NK-92 treated with Interleukin-12 subunit alpha and Interleukin-12 subunit beta, amount 100 ng/mL, for 24 hours (cell line): ENCODE measurements at places on chromosomes 6 and 20.

GRCh38 chr6:134882426-134883038 is 67.4 kb downstream of the ALDH8A1 start:
- DNase-seq, result peak; percentile 5

DNA sequence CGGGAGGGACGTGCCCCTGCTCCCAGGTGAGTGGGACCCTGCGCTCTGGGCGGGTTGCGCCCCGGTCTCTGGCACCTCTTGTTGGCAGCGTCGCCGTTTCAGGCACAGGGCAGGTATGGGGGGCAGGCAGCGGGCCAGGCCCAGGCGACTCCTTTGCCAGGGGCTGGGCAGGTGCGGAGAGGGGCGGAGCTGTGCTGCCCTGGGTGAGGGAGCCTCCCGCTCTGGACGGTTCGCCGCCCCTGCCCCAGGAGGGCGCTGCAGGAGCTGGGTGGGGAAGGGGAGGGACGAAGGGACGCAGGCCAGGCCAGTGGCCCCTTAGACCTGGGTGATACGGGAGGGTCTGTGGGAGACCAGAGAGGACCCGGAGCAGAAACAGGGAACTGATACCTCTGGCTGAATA is 663.9 kb upstream of the DEFB115 start:
- DNase-seq, result no peak

GRCh38 chr20:37446286-37447032 is 74.6 kb upstream of the NNAT start:
- no peak for DNase-seq

DNA sequence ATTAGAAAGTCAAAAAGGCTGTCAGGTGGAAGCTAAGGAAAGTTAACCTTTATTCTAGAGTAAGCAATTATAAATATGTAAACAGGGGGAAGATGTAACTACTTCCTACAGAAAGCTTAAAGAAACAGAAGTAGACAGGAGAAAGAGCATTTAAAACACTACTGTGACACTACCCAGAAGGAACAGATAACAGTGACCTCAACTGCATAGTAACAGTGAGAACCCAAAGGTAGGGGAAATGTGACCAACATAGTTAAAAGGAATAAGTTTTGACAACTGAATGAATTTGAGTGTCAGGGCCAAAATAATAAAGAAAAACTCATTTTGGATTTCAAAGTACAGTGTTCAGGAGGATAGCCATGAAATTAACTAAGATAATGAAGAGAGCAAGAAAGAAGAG is 43.5 kb downstream of the IBTK start:
- DNase-seq, result no peak

DNA sequence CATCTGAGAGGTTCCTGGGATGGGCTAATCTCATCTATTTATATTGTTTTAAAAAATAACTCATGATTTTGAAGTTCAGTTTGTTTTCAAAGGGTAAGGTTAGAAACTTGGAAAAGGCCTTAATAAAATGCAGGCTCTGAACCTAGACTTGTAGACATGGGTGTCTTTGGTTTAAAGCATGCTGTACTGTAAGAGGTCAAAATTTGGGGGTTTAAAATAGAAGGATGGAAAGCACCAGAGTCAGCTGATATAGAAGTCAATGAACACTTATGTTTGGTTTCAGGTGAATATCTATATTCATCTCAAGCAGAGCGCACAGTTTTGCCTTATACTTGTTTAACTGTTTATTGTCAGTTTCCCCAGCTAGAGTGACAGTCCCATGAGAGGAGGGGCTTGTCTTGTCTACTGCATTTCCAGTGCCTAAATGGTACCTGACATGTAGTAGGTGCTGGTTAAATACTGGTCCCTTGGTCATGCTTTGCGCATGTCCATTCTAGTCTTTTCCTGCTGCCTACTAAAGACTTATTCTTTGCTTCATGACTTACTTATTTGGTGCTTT is 112.3 kb upstream of the DTNBP1 start:
- no peak for DNase-seq

GRCh38 chr6:71509191-71510005 is 220.8 kb downstream of the OGFRL1 start:
- no peak for DNase-seq

DNA sequence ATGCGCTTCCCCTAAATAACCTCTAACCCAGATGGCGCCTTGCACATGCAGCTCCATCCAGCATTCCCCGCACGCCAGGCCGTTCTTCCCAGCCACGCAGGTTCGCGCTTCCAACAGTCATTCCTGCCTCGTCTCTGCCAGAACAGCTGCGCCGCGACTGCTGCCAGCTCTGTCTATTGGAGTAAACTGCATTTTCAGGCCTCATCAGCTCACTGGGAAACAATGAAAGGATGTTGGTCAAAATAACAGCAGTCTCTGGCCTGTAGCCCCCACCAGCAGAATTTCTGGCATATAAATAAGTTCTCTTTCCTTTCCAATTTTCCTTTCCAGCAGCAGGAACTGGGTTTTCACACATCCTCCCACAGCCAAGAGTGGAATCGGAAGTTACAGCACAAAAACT is 14.6 kb downstream of the NRSN1 start:
- DNase-seq, result no peak

DNA sequence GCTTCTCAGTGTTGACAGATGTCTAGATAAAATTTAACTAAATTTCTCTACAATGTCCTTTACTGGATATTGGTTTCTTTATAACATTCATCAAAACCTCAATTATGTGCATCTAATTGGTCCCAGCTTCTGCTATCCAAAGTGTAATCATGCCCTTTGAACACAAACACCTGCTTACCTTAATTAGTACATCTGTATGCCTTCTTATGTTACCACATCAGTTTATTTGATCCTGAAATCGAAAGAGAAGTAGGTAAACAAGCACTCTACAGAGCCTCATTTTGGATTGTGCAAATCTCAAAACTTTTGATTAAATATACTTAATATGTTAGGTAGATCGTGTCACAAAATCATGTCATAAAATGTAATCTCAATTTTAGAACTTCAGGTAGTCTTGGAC is 36.5 kb downstream of the TAB2 start:
- no peak for DNase-seq
